ENCODE measurements at places on chromosomes 5 and 9.

- peaks cover 4% of the 10 kb centered on the region for H3K4me1 ChIP-seq
- no peaks in the 10 kb centered on the region for H3K27me3 ChIP-seq
- H3K4me3 ChIP-seq: no peak overlapping the region
- DNase-seq: no peak
- H3K27ac ChIP-seq: no peak overlapping the region
Measured at GRCh38 chr5:80926979-80927656, 33.0 kb upstream of the RASGRF2 start.

DNA sequence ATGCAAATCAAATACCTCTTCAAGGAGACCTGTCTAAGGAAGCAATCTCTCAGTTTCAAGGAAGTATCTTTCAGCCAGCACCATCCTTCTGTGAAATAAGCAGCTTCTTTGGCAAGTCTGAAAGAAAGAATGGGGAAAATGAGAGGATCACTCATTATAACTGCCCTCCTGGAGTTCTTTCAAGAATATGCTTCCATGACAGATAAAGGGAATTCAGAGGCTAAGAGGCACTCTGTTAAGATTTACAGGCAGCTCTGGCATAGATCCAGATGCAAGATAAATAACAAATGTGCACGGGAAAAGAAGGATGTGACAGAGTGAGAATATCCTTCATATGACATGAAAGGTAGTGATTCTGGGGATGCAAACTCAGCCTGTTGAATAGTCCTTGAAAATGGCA, 348.2 kb upstream of the CCNG1 start:
- H3K27me3 ChIP-seq: no peaks in the 10 kb centered on the region
- no peaks in the 10 kb centered on the region for H3K36me3 ChIP-seq
- no peaks in the 10 kb centered on the region for H3K4me1 ChIP-seq

DNA sequence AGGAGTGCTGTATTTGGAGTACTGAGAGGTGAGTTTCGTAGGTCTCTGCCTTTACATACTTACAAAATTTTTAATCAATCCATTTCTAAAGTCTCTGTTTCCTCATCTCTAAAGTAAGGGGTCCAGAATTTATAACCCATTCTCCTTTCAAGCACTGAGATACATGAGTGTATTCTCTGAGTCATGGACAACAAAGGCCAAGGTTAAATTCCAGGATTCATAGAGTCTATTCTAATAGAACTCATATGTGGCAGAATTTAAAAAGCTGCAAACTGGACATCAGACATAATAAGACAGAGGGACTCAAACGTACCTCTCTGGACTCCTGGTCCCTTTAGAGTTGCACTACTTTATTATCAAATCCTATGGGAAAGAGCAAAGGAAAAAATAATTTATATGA, 112.5 kb upstream of the SLIT3 start:
- no peak overlapping the region for H3K4me3 ChIP-seq
- no peaks in the 10 kb centered on the region for H3K4me1 ChIP-seq
- H3K27ac ChIP-seq: no peak overlapping the region
- no peaks in the 10 kb centered on the region for H3K36me3 ChIP-seq

DNA sequence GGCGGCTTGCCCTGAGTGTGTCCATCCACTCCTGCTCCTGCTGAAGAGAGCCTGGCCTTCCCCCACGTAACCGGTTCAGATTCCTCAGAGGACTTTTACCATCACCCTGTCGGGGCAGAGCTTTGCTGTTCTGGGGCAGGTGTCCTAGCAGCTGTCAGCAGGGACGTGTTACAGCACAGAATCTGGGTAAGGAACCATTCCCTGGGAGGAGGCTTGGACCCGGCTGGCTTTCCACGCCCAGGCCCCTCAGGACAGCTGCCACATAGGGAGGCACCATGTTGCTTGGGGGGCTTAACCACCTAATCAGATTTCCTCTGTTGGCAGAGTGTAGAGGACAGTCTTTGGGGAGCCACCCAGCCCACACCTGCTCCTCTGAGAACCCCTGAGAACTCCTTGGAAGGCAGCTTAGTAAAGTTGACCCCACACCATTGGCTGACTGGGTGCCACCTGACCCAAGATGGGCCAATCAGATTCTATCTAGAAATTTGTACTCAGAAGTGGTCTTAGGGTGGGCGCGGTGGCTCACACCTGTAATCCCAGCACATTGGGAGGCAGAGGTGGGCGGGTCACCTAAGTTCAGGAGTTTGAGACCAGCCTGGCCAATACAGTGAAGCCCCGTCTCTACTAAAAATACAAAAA, 23.3 kb upstream of the EEIG1 start:
- no peak overlapping the region for H3K4me3 ChIP-seq
- peaks cover 3% of the 10 kb centered on the region for H3K36me3 ChIP-seq
- peaks cover 25% of the 10 kb centered on the region for H3K4me1 ChIP-seq
- H3K27ac ChIP-seq: no peak overlapping the region

- no peak for DNase-seq
- no peaks in the 10 kb centered on the region for H3K36me3 ChIP-seq
- no peak overlapping the region for H3K4me3 ChIP-seq
- no peaks in the 10 kb centered on the region for H3K4me1 ChIP-seq
- no peak overlapping the region for H3K27ac ChIP-seq
- no peaks in the 10 kb centered on the region for H3K27me3 ChIP-seq
Measured at GRCh38 chr9:136174779-136175615, 29.9 kb downstream of the LHX3 start.

- H3K4me3 ChIP-seq: no peak overlapping the region
- peaks cover 17% of the 10 kb centered on the region for H3K27me3 ChIP-seq
- H3K27ac ChIP-seq: no peak overlapping the region
Measured at GRCh38 chr5:6567835-6568234, 65.0 kb downstream of the NSUN2 start.

- H3K4me1 ChIP-seq: no peaks in the 10 kb centered on the region
- DNase-seq: no peak
- H3K27ac ChIP-seq: no peak overlapping the region
Measured at GRCh38 chr5:43973318-43973717, 370.3 kb downstream of the NNT start.

- H3K4me3 ChIP-seq: no peak overlapping the region
- no peak overlapping the region for H3K27ac ChIP-seq
- peaks cover 11% of the 10 kb centered on the region for H3K4me1 ChIP-seq
- H3K27me3 ChIP-seq: peaks cover 8% of the 10 kb centered on the region
- DNase-seq: no peak
Measured at GRCh38 chr9:99416007-99416406, 193.9 kb downstream of the SEC61B start.

- H3K4me3 ChIP-seq: no peak overlapping the region
- H3K27ac ChIP-seq: no peak overlapping the region
- H3K36me3 ChIP-seq: no peaks in the 10 kb centered on the region
- H3K4me1 ChIP-seq: no peaks in the 10 kb centered on the region
- no peak for DNase-seq
Measured at GRCh38 chr5:148556835-148557234, 97.5 kb downstream of the HTR4 start.

DNA sequence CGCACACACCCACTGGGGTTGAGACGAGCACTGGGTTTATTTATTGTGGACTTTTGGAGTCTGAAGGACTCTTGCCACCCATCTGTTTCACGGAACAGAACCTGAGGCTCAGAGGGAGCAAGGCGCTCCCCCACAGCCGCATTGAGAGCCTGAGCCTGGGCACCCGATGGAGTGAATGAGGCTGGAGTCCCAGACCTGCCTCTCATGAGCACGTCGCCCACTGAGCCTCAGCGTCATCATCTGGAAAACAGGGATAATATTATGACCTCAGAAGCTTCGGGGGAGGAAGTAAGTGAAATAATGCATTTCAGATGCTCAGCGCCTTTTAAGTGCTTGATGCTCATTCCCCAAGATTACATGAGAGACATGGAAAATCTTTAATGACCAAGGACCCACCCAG, 5.5 kb downstream of the NEK6 start:
- no peak overlapping the region for H3K4me3 ChIP-seq
- H3K27me3 ChIP-seq: peaks cover 39% of the 10 kb centered on the region

DNA sequence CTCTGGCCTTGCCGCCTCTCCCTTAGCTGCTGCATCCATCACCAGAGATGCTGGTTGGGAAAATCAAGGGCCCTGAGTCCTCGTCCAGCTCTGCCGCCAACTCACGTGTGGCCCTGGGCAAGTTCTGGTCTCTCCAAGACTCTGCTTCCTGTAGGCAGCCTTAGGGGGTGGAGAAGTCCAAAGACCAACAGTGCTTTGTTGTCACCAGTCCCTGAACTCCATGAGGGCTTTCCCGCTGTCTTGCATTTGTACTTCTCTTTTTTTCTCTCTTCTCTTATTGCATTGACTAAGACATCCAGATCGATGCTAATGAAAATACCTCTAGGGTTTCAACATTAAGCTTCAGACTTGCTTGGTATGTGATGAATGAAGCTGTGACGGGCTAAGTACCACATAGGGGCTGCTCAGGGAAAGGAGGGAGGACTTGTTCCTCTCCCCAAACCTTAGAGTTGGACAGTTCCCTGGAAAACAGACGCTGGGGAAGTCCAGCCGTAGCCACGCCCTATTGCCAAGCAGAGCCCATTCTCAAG, 63.7 kb upstream of the STXBP1 start:
- H3K36me3 ChIP-seq: peaks cover 34% of the 10 kb centered on the region
- H3K4me3 ChIP-seq: no peak overlapping the region
- H3K27ac ChIP-seq: no peak overlapping the region
- peaks cover 41% of the 10 kb centered on the region for H3K4me1 ChIP-seq

DNA sequence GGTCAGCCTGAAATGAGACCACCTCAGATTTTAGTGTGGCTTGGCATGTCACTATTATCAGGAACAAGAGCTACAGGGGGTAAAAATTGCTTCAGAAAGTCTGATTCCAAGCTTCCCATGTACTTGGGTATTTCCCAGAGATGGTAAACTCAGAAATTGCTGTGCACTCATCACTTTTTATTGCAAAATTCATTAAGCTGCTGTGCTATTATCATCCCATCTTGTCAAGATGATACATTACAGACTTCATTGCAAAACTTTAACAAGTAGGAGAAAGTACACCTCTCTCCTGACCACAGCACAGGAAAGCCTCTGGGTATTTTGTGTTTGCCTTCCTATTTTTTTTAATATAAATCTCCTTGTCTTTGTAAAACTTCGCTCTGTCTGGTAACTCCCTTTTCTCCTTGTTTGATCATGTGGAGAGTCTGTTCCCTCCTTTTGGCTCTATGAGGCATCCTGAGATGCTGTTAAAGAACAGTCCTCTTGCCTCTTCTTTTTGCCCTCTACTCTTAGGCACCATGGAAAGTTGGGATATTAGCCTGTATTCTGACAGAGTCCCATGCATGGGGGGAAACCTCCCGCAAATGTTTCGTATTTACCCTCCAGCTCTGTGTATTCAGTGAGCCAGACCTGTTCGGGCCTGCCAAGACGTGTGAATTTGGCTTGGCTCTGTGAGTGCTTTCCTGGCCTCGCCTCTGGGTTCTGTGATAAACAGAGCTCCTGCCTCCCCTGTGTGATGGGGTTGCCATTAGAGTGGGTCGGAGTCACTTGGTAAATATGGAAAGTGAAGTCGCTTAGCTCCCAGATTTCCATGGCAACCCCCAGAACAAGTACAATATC, 260.7 kb downstream of the NR3C1 start:
- peaks cover 13% of the 10 kb centered on the region for H3K36me3 ChIP-seq
- DNase-seq: no peak
- no peak overlapping the region for H3K27ac ChIP-seq
- H3K27me3 ChIP-seq: no peaks in the 10 kb centered on the region
- H3K4me3 ChIP-seq: no peak overlapping the region
- peaks cover 8% of the 10 kb centered on the region for H3K4me1 ChIP-seq

GRCh38 chr5:139976703-139977102, 66.4 kb downstream of the NRG2 start:
- H3K4me3 ChIP-seq: no peak overlapping the region
- H3K36me3 ChIP-seq: no peaks in the 10 kb centered on the region
- no peak for DNase-seq
- peaks cover 12% of the 10 kb centered on the region for H3K27me3 ChIP-seq
- no peaks in the 10 kb centered on the region for H3K4me1 ChIP-seq

DNA sequence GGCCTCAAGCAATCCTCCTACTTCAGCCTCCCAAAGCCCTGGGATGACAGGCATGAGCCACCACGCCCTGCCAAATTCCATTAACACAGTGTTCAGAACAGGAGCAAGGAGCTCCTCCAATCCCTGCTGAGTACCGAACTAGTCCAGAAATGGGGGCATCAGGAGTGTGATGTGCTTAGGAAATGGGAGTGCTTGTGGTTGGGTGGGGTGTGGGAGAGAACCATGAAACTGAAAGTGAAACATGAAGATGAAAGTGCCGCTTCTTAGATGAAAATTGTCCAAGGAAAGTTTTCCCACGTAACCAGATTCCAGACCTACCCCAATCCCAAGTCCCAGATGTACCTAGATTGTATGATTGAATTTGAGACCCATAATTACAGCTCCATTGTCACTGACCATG, 16.7 kb upstream of the ZNF131 start:
- no peaks in the 10 kb centered on the region for H3K27me3 ChIP-seq
- H3K4me1 ChIP-seq: peaks cover 19% of the 10 kb centered on the region
- no peaks in the 10 kb centered on the region for H3K36me3 ChIP-seq
- H3K27ac ChIP-seq: peak overlapping the region; percentile 4
- H3K4me3 ChIP-seq: peak overlapping the region; percentile 85
- no peak for DNase-seq

- no peaks in the 10 kb centered on the region for H3K36me3 ChIP-seq
- H3K4me1 ChIP-seq: no peaks in the 10 kb centered on the region
- no peak overlapping the region for H3K4me3 ChIP-seq
- H3K27ac ChIP-seq: no peak overlapping the region
Measured at GRCh38 chr5:2302169-2302568, 419.4 kb upstream of the IRX4 start.

GRCh38 chr5:81579262-81579924, 171.5 kb downstream of the SSBP2 start:
- H3K4me1 ChIP-seq: peaks cover 5% of the 10 kb centered on the region
- no peaks in the 10 kb centered on the region for H3K27me3 ChIP-seq
- peaks cover 2% of the 10 kb centered on the region for H3K36me3 ChIP-seq

GRCh38 chr9:32577316-32577715, 4.4 kb upstream of the NDUFB6 start:
- peaks cover 2% of the 10 kb centered on the region for H3K36me3 ChIP-seq
- H3K27ac ChIP-seq: no peak overlapping the region
- peaks cover 18% of the 10 kb centered on the region for H3K27me3 ChIP-seq

DNA sequence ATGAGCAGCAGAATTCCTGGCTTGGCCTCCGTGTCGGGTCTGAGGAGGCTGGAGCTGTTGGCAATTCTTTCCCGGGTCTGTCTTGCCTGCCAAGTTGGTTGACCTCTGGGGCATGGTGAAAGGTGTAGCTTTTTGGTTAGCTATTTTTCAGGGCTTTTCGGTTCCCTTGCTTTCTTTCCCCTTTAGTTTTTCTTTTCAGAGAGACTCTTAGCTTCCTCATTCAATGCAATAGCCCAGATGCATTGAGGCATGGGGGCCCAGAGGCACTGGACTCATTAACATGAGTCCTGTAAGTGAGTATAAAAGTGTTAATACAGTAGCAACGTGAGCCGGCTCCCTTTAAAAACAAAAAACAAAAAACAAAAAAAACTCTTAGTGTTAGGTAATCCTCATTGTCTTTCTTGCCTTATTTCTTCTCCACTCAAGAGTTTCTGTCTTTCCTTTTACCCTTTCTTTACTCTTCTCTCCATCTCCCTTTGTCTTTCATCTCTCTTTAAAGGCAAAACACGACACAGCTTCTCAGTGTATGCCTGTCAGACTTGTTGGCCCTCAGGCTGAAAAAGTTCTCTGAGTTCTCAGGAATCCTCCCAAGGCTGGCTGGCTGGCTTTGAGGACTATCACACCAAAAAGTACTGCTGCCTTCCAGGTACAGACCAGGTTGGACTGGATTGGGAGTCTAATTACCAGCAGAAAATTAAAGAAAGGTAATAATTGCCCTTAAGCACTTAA, 289.9 kb upstream of the TUT7 start:
- no peak for DNase-seq
- H3K36me3 ChIP-seq: no peaks in the 10 kb centered on the region
- no peaks in the 10 kb centered on the region for H3K4me1 ChIP-seq
- no peak overlapping the region for H3K4me3 ChIP-seq
- H3K27me3 ChIP-seq: no peaks in the 10 kb centered on the region
- H3K27ac ChIP-seq: no peak overlapping the region

All from activated naive CD8-positive, alpha-beta T cell treated with anti-CD3 and anti-CD28 coated beads, Interleukin-2, amount 10 ng/mL, durations not matched to agents 7 days and 5 days (primary cell).